ENCODE measurements at places on chromosomes 6 and 20.

- DNase-seq, result no peak
Measured at GRCh38 chr6:17585766-17586490, 14.2 kb upstream of the FAM8A1 start.

GRCh38 chr6:170537329-170537728, 15.8 kb downstream of the PSMB1 start:
- DNase-seq, result no peak

DNA sequence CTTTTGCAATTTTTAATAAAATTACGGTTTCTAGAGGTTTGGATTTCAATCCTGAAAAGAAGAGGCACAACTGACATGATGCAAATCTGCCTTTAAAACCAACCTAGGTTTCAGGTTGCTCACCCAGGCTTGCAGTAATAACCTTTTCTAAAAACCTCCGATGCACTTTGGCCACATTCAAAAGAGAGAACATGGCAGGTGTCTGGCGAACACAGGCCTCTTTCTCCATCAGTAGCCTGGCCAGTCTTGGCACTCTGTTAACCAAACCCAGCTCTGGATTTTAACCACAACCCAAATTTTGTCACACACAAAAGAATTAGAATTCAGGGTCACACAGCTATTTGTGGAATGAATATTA, 55.8 kb upstream of the MAFB start:
- DNase-seq, result no peak

- DNase-seq, result no peak
Measured at GRCh38 chr6:21769405-21769861, 175.9 kb downstream of the SOX4 start.

All from stimulated activated CD8-positive, alpha-beta memory T cell treated with anti-CD3 and anti-CD28 coated beads, Interleukin-4, amount 100 ng/mL, for 4 hours (primary cell).